ENCODE measurements at places on chromosomes 3 and 15.

DNA sequence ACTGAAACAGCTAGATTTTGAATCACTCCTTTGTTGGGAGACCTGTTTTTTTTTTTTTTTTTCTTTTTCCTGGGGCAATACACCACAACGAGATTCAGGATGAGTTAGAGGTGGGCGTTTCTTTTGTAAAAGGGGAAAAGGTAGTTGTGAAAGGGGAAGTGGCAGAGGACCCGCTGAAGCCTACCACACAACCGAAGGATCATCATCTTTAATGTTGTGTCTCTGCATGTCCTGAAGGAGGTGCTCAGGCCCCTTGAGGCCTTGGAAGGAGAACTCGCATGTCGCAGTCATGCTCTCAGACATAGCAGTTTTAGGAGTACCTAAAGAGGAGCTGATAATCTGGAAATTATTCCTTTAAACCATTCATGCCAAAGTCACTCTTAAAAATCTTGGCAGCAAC, 137.9 kb upstream of the LRIG1 start:
- DNase-seq, result no peak

- DNase-seq, result peak; percentile 10
Measured at GRCh38 chr15:52019394-52020220, 588 bp downstream of the MAPK6 start.

DNA sequence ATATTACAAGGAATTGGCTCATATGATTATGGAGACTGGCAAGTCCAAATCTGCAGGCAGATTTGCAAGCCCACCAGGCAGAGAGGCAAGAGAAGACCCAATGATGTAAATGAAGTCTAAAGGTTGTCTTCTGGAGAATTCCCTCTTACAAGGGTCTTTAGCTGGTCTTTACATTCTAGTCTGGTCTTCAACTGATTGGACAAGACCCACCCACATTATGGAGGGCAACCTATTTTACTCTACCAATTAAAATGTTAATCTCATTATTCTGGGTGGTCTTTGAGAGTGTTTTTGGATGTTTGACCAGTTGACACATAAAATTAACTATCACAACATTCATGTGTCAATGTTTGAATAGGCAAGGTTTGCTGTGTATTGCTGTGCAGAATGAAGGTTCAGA, 28.0 kb upstream of the ATP11B start:
- DNase-seq, result no peak

DNA sequence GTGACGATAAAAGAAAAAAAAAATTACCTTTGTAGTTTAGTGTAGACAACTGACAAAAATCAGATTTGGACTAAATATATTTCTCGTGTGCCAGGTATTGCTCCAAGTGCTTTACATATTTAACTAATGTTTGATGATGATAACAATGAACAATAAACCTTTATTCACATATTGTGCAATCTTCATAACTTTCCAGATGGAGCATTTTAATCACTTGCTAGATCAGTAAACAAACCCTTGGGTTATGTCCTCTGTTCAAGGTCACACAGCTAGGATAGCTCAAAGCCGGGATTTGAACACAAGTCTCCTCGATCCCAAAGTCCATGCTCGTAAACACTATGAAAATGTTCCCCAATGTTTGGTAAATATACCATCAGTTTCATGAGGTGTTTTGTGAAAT, 14.5 kb downstream of the NCEH1 start:
- DNase-seq, result no peak

GRCh38 chr3:193827040-193827669, 234.1 kb downstream of the OPA1 start:
- DNase-seq, result no peak

DNA sequence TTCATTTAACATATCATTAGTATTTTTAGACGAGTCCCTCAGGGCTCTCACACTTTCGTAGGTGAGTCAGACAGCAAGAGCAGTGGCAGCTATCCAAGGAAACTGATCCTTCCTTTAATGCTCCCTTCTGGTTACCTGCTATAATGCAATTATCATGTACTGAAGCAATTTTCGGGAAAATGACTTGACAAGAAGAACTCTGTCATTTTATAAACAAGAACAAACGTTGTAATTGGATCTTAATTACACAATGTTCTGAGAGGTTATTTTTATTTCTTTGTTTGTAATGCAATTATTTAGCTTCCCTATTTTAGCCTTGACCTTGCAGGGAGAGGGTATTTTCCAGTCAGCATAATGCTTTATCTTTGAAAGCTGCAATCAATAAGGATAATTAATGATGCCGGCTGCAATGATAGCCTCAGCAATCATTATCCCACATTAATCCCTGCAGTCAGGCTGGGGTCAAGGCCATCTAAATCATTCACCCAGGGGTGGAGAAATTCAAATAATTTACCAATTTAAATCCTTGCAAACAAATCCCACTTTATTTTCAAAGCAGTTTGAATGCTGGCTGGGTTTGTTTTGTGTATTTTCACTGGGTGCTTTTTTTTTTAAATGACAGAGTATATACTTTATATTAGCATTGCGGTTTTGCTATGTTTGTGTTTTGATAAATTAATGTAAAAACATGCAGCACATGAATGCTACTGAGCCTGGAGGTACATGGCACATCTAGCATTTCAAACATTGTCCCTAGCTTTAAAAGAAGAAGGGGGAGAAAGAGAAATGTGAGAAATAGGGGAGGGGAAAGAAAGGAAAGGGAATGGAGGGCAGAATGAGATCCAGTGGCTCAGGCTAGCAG, 249.9 kb downstream of the SHOX2 start:
- no peak for DNase-seq

DNA sequence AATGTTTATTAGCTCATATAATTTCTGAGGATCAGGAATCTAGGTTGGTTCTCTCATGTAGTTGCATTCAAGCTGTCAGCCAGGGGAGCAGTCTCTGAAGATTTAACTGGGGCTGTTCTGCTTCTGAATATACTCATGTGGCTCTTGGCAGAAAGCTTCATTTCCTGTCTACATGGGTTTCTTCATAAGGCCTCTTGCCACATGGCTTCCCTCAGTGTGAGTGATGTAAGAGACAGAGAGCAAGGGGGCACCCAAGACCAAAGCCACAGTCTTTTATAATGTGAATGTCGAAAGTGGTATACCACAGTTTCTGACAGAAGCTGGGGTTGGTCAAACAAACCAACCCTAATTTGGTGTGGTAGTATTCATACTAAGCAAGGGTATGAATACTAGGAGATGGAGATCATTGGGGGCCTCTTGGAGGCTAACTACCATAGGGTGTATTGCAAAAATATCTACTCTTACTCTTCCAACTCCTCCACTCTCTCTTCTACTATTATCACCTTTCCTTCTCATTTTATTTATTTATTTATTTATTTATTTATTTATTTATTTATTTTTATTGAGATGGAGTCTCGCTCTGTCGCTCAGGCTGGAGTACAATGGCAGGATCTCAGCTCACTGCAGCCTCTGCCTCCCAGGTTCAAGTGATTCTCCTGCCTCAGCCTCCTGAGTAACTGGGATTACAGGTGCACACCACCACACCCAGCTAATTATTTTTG, 123.8 kb downstream of the B3GALNT1 start:
- DNase-seq, result no peak

DNA sequence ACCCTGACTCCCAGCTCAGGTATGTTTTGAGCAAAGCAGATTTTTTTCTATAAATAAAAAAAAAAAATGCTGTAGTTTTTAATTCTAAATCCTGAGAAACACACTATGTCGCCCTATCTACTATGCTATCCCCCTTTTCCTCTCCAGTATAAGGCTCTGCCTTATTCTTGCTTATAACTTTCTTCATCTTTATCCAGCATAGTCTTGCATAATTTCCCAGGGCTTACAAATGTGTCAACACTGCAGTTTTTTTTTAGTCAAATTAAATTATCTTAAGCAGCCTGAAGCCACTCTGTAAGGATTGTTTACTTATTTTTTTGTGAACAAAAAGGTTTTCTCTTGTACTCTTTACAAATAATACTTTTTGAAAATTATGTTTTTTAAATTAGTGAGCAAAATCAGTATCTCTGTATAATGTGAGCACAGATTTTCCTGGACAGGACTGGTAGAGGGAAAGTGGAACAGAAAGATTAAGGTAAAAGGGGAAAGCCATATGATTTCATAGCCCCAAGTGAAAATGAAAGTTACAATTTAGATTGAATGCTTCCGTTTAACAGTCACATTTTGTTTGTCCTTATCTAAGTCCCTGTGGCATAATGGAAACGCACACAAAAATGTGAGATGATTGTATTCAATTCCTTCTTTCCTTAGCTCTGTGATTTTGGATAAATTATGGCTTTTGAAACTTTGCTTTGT, 5.6 kb upstream of the PYDC2 start:
- DNase-seq, result no peak

DNA sequence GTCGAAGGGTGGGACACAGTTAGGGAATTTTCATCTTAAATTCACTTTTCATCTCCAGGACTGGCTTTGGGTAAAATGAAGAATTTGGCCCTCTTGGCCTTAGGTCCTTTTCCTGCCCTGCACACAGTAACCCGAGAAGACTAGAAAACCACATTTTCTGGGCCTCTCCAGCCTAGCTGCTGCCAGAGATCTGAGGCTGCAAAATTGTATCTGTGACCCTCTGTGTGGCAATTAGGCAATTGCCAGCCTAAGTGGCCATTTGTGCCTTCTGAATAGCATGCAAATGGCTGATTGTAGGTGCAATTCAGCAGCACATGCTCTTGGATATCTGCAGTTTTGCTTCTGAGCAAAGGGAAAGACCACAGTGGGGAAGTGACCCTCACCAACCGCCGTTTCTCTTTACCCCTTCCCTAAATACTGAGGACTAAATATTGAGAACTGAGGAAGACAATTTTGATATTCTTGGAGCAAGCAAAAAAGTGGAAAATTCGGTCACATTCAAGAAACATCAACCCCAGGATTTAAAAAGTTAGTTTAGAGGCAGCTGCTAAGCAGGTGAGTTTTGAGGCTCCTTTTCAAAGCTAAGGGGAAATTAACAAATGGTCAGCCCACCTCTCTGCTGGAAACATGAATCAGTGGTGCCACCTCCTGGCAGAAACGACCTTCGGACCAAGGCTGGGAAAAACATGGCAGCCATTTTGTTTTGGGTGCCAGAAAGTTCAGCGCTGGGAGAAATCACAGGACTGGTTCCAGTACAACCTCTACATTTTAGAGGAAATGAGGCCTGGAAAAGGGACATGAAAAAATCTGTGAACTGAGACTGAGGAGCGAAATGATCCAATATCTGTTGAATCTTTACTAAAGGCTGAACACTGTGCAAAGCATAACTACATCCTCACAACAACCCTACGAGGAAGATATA, 56.6 kb upstream of the PRTG start:
- no peak for DNase-seq

- no peak for DNase-seq
Measured at GRCh38 chr3:123042413-123042812, 14.8 kb upstream of the SEMA5B start.

- no peak for DNase-seq
Measured at GRCh38 chr3:60417576-60417975, 833.7 kb downstream of the FHIT start.

- DNase-seq, result no peak
Measured at GRCh38 chr3:18778598-18778997, 353.5 kb upstream of the SATB1 start.

DNA sequence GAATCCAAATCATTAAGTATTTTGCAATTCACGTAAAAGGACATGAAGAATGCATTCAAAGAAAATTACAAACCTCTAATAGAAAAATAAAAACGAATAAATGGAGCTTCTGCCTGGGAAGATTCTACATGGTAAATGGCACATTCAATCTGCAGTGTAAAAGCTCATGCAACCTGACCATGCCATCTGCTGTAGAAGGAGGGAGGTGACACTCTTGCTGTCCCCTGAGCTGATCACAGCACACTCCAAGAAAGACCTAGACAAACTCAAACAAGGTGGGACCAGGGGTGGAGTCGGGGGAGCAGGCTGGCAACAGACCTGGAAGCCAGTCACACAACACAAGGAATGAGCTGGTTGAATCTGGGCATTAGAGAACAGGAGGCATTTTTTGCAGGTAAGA, 101.8 kb downstream of the BDH1 start:
- no peak for DNase-seq

- DNase-seq, result no peak
Measured at GRCh38 chr3:73511571-73512525, 112.9 kb downstream of the PDZRN3 start.

DNA sequence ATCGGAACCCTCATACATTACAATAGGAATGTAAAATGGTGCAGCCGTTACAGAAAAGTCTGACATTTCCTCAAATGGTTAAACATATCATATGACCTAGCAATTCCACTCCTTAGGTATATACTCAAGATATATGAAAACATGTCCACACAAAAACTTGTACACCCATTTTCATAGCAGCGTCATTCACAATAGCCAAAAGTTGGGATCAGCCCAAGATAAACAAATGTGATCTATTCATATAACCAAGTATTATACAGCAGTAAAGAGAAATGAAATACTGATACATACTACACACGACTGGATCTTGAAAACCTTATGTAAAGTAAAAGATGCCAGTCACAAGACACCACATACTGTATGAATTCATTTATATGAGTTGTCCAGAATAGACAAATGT, 102.4 kb downstream of the MSL2 start:
- DNase-seq, result no peak

- DNase-seq, result peak; percentile 46
Measured at GRCh38 chr3:52444860-52445793, at the start of gene SEMA3G. TSS of gene SEMA3G (minus strand) at chr3:52445103. CDS start at chr3:52445027, 76 bp downstream.

DNA sequence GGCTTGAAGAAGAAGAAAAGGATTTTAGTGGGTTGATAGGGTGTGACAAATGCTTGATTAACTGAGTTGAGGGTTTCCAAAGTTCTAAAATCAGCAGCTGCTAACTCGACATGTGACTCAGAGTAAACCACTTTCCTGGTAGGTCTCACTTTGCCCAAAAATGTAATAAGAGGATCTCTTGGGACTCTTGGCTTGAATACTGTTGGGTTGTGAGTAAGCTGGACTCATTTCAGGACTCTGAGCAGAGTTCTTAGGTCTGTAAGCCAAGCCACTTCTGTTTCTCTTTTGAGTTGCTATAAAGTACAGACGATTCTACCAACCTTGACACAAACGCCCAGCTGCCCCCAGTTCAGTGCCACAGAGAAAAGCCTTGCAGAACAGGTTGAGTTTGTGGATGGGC, 241.1 kb downstream of the ZNF621 start:
- DNase-seq, result no peak

DNA sequence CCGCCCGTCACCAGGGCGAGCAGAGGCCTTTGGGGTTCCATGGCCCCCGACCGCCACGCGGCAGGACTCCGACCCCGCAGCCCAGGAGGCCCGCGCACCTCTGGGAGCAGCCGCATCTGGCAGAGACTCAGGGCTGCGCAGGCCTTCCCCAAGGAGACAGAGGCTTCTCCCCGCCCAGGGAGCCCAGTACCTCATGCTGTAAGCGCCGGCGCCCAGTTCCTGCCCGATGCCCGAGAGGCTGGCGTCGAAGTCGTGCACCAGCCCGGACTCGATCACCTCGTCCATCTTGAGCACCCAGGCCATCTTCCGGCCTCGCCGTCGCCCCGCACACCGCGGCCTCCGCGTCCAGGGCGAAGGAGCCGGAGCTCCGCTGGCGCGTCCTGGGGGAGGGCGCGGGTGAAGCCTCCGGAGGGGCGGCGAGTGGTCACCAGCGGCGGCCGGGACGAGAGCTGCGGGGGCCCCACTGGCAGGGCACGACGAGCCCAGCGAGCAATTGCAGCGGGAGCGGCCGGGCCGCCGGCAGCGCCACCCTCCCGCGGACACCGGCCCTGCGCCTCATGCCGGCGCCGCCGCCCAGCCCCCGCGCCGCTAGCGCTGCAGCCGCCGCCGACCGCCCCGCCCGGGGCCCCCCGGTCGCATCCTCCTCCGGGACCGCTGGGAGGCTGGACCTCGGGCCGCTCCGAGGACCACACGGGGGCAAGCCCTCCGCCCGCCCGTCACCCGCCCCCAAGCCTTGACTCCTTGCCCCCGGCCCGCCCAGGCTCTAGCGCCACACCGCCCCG, 468 bp downstream of the UBP1 start:
- no peak for DNase-seq
